ENCODE measurements at places on chromosomes 12 and 14.

DNA sequence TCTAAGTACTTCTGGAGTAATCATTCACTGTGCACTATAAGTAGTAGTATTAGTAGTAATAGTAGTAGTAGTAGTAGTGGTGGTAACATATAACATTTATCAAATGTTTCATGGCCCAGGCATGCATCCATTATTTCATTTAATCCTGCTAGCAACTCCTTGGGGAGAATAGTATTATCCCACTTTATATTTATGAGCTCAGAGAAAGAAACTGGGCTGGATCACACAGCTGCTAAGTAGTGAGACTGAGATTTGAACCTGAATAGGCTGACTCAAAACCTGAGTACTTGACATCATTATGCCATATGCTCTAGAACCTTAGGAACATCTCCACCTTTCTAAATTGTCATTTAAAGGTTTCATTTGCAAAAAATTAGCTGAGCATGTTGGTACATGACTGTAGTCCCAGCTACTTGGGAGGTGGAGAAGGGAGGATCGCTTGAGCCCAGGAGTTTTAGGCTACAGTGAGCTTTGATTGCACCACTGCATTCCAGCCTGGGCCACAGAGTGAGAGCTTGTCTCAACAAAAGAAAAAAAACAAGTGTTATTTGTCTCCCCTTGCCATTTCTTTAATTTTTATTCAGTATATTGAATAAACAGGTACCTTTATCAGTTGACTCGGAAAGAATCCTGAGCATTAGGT, 11.4 kb upstream of the NID2 start:
- DNase-seq = no peak

DNA sequence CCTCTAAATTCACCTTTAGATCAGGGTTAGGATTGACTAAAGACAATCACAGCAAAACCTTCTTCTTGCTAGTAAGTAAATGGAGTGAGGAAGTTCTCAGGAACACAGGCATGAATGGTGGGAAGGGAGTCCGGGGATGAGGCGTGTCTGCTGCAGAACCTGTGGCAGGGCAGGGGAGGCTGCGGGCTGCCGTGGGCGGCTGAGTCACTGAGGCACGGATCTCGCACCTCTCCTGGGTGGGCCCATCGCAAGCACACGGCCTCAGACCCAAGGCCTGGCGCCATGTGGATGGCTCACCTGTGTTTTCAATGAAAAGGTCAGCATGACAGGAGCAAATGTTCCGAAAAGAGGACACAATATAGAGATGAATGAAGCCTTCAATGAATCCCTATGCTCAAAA, 85.4 kb downstream of the PIWIL1 start:
- DNase-seq = no peak

GRCh38 chr12:718756-719102, 33.6 kb upstream of the WNK1 start:
- DNase-seq = no peak

DNA sequence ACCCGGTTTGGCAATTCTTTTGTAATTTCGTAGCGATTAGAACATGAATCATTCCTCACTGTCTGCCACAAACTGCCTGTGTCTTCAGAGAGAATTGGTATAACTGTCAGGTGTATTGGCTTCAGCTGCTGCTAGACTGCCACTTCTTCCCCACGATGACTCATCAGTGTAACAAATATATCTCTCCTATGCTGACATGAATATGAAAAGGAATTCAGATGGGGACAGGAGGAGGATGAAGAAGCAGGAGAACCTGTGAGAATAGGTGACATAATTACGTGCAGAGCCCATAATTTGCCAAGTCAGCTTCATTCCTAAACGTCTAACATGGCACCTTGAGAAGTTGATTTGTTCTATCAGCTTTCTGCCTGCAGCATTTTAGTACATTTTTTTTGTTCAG, 64.9 kb downstream of the FRMD6 start:
- DNase-seq = no peak

DNA sequence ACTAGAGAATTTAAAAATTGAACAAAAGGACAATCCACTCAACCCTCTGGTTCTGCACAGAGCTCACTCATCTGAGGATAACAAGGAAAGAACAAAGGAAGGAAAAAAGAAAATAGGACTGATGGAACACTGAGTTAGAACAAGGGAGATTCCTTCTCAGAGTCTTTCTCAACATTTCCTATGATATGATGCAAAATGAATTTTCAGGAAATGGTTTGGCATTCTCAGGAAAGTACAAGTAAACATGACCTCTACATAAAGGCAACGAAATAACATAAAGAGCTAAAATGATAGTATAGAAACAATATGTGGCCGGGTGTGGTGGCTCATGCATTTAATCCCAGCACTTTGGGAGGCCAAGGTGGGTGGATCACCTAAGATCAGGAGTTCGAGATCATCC, 135.8 kb downstream of the ITPR2 start:
- DNase-seq = no peak

GRCh38 chr14:67940486-67941455, 121.2 kb downstream of the RAD51B start:
- peak; percentile 24 for DNase-seq

- no peak for DNase-seq
Measured at GRCh38 chr12:91379051-91379775, 196.6 kb upstream of the DCN start.

GRCh38 chr14:20667957-20668356, 16.4 kb upstream of the RNASE4 start:
- DNase-seq = no peak

GRCh38 chr14:69812711-69813110, 15.7 kb upstream of the SLC10A1 start:
- DNase-seq = no peak

- DNase-seq = no peak
Measured at GRCh38 chr14:20477211-20477876, 8.1 kb downstream of the PNP start.

DNA sequence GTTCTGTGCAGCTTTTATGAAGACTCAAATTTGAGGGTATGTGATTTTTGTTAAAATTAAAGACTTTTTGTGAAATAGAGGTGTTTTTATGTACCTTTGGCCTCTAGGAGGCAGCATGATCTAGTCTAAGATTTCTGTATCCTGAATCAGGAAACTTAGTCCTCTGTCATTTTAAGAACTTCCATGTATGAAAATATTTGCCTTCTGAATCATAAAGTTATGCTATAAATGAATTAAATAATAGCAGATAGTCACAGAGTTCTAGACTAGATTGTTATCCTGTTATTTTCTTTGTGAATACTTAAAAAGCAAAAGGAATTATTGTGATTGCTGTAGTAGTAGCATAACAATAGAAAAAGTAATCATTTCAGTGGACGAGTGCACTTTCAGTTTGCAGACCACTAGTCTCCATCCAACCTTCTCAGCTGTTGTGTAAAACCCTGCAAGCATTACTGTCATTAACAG, 56.3 kb downstream of the FGD4 start:
- peak; percentile 68 for DNase-seq

DNA sequence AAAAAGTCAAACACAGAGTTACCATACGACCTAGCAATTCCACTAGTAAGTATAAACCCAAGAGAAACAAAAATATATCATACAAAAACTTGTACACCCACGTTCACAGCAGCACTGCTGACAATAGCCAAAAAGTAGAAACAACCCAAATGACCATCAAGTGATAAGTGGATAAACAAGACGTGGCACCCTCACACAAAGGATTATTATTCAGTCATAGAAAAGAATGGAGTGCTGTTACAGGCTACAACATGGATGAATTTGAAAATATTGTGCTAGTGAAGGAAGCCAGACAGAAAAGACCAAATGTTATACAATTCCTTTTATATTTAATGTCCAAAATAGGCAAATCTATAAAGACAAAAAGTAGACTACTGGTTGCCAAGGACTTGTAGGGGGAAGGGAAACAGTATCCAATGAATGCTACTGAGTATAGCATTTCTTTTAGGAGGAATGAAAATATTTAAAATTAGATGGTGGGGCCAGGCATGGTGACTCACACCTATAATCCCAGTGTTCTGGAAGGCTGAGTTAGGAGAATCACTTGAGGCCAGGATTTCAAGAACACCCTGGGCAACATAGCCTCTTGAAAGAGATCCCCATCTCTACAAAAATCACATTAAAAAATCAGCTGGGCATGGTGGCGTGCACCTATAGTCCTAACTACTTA, 41.9 kb downstream of the SPTLC2 start:
- no peak for DNase-seq

- DNase-seq = no peak
Measured at GRCh38 chr14:80658733-80659132, 282.8 kb downstream of the CEP128 start.

- no peak for DNase-seq
Measured at GRCh38 chr14:85041618-85042017, 488.3 kb upstream of the FLRT2 start.

- peak; percentile 26 for DNase-seq
Measured at GRCh38 chr12:53123578-53124351, 20.5 kb downstream of the SOAT2 start.

- no peak for DNase-seq
Measured at GRCh38 chr14:68790644-68791077, 2.2 kb downstream of the ZFP36L1 start.

- no peak for DNase-seq
Measured at GRCh38 chr14:55536204-55536708, 43.8 kb upstream of the KTN1 start.

DNA sequence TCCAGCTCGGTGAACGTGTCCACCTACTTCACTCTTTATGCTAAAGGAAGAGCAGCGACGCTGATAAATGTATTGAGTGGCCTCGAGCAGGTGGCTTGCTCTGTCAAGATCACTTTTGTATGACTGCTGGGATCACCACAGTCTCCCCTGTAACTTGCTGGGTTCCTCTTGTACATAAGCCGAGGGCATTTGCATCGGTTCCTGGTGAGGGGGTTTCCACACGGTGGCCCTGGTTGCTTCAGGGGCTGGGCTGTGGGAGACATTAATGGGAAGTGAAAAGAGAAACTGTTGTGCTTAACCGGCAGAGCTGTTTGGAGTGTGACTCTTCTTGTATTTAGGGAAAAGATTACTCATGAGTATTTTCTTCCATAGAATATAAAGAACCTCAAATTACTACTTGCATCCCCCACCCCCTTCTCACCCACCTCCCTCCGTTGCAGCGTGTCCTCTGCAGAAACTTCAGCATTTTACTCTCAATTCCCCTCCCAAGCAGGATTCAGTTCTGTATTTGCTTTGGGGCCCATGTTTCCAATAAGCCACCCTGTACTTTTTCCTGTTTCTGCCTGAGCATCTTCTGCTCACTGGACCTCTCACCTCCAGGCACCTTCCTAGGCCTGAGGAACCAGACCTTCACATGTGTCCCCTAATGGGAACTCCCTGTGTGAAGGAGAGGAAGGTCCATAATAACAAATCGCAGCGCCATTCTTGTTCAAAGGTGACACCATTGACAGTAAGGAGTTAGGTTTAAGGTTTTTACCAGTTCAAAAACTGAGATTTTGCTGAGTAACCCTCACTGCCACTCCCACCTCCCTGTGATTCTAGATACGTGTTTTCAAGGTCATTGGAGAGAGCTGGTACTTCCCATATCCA, 187.0 kb downstream of the ETV6 start:
- no peak for DNase-seq

DNA sequence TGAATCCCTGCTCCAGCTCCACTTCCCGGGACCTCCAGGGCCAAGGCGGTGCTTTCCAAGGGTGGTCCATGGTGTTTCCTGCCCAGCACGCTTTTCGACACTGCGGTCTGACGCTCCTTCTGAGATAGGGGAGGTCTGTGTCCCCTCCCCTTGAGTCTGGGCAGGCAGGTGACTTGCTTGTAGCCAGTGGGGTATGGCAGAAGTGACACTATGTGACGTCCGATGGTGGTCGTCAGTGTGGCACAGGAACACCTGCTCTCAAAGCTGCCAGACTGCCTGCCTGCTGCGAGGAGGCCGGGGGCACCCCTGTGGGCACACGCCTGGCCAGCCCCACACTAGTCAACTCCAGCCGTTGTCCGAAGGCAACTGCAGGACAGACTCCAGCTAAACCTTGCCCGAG, 16.0 kb upstream of the TRAF3 start:
- no peak for DNase-seq

GRCh38 chr12:44846826-44847225, 29.3 kb downstream of the NELL2 start:
- DNase-seq = no peak

GRCh38 chr14:28774764-28775735, 8.5 kb downstream of the FOXG1 start:
- no peak for DNase-seq

- no peak for DNase-seq
Measured at GRCh38 chr12:94080341-94081009, 67.9 kb upstream of the PLXNC1 start.

- DNase-seq = no peak
Measured at GRCh38 chr14:49549446-49549845, 36.7 kb downstream of the RPS29 start.

All from HS-5 (cell line).